ENCODE measurements at places on chromosomes 12 and 14.

DNA sequence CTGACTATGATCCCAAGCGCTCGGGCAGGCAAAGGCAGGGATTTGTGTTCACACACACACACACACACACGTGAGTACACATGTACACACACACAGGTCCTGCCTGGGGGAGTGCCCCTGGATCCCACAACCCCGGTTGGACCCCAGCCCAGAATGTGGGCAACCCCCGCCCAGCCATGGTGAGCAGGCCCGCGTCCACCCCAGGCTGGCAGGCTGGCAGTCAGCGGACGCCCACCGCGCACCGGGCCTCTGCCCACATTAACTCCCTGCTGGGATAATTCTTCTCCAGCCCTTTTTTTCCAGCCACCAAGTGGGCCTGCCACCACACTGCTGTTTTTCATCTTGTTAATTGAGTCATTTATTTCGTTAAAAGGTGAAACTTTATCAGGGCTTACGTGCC is 256.2 kb downstream of the BCL11B start:
- no peak for DNase-seq

- no peak for DNase-seq
Measured at GRCh38 chr12:6112004-6112403, 12.5 kb downstream of the VWF start.

- no peak for DNase-seq
Measured at GRCh38 chr12:57129321-57129842, 1.1 kb downstream of the LRP1 start.

DNA sequence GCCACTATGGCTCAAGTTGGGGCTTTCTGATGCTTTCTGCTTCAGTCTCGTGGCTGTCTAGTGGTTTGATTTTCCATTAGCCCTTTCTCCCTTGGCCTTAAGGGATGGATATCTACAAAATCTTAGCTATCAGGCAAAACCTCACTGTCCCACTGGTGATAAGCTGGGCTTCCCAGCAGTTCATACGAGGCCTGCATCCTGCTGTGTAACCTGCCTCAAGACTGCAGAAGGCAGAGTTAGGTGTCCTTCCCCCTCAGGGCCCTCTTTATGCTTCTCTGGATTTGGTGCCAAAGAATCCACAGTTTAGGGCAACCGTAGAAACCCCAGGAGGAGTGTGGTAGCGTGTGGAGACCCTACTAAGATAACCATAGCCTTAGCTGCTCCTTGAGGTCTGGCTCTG is 38.9 kb downstream of the ETV6 start:
- no peak for DNase-seq

Measured in fibroblast of mammary gland (primary cell).